Dermis blood vessel endothelial cell (primary cell): ENCODE measurements at places on chromosomes 2 and 18. TPM values are rescaled to one million over a fixed set of nuclear protein-coding genes. Genes with fewer than 3 reads are reported as not detected.

Gene OSBPL6
- total RNA-seq = 4.1 and 5.3 TPM in 2 replicates

Gene ANKRD30B
- total RNA-seq = under 0.01 TPM in 1 of 2 replicates, not detected in the other

Gene DRC1
- total RNA-seq = 0.09 and 0.17 TPM in 2 replicates

DNA sequence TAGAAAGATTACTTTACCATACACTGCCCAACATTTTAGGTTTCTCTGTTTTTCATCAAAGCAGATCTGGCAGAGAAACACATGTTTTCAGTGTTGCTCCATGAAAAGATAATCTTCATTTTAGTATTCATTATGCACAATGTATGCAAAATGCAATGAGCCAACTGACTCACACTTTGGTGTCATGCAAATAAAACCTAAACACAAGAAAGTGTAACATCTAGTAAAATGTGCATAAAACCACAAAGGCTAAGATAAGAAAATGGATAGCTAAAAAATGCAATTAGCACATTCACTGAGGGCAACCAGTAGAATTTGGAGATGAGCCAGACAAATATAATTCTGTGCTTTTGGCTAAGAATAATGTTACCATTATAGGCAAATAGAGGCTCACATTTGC is 203.5 kb upstream of the UBE2E3 start:
- DNase-seq = no peak

GRCh38 chr2:241071677-241072111 is 30.4 kb downstream of the MTERF4 start:
- no peak for DNase-seq

GRCh38 chr18:61360404-61361383 is 27.5 kb downstream of the CDH20 start:
- no peak for DNase-seq

GRCh38 chr2:154495455-154495868 is 203.0 kb upstream of the KCNJ3 start:
- DNase-seq = no peak

DNA sequence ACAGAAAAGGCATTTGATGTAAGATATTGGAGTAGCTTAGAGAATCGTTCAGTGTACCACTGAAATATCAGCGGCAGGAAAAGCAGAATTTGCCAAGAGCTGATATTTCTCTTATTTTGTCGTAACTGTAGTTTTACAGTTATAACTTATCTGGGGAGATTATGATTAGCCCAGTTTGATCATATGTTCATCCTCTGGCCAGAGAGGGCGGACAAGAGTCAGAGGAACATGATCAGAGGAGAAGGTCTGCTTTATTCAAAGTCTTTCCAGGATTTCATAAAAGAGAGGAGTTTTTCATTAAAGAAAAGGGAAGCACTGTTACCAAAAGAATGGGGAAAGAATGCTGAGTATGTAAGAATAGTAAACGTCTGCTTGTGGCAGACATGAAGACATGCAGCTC is 1655.6 kb downstream of the DPP10 start:
- no peak for DNase-seq

- DNase-seq = peak; percentile 89
Observed at GRCh38 chr2:42928692-42929545, 136.5 kb upstream of the HAAO start.

DNA sequence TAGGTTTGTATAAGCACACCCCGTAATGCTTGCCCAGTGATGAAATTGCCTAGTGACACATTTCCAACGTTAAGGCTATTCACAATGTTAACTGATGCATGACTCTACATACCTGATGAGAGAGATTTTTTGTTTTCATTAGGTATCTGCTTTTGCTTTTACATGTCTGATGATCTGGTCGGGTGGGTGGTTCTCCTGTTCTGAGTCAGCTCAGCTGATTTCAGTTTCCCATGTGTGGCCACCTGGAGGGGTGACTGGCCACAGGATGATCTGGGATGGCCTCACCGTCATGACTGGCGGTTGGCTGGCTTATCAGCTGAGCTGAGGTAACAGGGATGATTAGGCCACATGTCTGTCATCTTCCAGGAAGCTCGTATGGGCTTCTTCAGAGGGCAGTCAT is 33.8 kb upstream of the ACYP2 start:
- no peak for DNase-seq
